ENCODE measurements at places on chromosomes 4 and X.

DNA sequence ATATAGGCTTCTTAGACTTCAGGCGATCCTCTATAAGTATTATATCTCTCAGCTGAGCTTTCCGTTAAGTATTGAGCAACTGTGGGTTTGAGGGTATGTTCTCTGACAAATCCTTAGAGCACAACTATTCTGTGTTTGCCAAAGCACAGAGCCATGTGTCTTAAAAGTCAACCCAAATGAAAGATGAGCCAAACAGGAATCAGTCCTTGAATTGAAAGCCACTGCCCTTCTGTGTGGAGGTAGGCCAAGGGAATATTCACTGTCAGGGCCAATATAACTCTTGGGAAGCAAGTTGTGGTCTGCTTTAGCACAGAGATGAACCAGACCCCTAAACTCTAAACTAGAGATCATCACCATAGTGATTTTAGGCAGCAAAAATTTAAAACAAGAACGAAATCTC lies 164.0 kb downstream of the STAG2 start:
- DNase-seq = no peak

GRCh38 chrX:48520976-48521352 lies 644 bp upstream of the EBP start:
- peak; percentile 43 for DNase-seq

DNA sequence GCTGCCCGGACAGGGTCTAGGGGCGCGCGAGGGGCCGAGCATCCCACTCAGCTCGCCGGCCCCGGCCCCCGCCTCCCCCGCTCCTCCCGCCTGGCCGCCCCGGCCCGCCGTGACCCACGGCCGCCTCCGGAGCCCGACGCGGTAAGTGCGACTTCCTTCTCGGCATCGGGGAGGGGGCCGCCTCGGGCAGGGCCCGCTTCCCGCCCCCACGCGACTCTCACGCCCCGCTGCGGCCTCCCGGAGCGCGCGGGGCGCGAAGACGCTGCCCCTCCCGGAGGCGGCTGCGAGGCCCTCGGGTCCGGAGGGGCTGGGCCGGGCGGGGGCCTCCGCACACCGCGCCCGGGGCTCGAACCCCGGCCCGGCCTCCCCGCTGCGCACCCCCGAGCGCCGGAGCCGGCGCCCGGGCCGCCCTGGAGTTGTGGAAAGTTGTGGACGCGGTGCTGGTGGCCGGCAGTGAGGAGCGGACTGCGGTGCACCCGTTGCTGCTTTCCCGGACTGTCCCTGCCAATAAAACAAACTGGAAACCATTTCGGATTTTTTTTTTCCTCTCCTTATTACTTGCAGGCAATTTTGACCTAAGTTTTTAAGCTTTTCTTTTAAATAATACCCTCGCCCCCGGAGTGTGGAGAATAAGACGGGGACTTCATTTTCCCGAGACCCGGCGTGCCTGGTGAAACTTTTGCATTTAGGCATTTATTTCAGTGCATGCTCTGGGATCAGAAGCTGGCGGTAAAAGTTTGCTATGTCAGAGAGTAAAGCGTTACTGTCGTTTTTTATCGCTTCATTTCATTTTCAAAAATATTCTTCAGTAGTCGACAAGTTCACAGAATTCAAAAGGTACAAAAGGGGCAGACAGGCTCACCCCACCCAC lies 13.0 kb upstream of the TMEM156 start:
- no peak for DNase-seq

- DNase-seq = no peak
These were observed 92.1 kb downstream of the SHROOM4 start for GRCh38 chrX:50721764-50722521.

GRCh38 chr4:158810487-158811215 lies 41.8 kb downstream of the FNIP2 start:
- no peak for DNase-seq

GRCh38 chr4:67456577-67457196 lies 88.6 kb downstream of the CENPC start:
- DNase-seq = no peak

DNA sequence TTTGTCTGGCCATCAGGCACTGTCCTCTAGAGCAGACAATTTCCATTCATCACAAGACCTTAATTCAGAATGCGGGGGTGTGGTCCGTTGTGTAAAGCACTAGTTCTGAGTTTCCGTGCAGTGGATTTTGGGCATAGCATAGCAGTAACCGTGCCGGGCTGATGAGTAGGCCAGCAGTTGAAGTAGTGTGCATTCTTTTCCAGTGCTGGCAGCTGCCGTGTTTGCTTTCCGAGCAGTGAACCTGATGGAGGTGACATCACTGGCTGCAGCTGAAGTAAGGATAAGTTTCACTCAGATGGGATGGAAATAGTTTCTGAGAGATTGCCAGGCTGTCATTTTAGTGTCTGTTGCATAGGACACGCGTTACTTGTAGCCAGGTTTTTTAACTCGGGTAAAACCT lies 107.0 kb upstream of the STIM2 start:
- DNase-seq = no peak

DNA sequence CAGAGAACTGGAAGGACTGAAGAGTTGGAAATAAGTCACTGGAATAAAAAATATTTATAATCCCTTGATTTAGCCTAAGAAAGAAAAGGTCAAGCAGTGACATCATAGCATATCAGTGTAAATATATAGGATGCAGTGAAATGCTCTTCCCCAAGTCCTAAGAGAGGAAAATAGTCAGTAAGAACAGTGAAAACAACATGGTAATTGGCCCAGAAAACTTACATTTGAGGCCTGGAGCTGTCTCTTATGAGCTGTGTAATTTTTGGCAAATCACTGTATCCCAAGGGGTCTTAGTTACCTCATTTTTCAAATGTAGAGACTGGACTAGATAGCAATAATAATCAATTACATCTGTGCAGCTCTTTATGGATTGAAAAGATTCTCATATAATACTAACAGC lies 255.7 kb upstream of the AR start:
- no peak for DNase-seq

GRCh38 chr4:16875487-16875886 lies 23.0 kb downstream of the LDB2 start:
- no peak for DNase-seq

DNA sequence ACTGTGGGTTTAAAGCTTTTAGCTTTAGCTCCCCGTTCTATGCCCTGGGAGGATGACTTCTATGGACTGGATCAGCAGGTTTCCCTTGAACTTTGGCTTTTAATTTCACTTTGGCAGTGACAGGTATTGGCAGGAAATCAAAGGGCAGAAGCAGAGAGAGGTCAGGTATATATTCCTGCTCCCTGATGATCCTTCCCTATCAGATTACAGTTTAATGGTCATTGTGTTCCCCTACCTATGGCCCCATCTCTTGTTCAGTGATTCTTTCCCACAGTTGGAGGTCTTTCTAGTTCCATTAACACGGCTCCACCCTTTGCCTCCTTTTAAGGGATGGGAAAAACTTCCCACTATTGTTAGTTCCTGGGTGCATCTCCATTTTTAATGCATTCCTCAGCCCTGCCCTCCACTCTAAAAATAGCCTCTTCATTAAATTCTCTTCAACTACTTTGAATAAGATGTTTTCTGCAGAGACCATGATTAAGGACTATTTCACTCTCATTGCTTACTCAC lies 107.8 kb upstream of the TMEM47 start:
- no peak for DNase-seq

DNA sequence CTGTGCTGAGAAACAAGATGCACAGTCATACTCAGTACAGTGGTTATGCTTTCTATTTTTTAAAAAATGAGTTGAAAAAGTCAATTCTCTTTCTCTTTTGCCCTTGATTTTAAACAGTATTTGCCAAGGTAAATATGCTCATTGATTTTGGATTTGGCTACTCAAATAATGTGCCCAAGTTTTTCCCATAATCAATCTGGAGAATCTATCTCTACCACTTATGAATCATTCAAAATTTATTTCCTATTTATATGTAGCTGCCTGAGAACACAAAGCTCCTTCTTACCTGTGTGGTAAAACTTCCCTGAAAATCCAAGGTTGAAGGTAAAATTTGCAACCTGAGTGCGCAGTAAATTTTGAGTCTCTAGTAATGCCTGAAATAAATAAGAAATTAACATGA lies 136.5 kb downstream of the NDST4 start:
- DNase-seq = no peak

GRCh38 chr4:79598801-79599200 lies 190.8 kb upstream of the GK2 start:
- no peak for DNase-seq

- no peak for DNase-seq
These were observed 133.2 kb upstream of the RPS6KA3 start for GRCh38 chrX:20399728-20400414.

DNA sequence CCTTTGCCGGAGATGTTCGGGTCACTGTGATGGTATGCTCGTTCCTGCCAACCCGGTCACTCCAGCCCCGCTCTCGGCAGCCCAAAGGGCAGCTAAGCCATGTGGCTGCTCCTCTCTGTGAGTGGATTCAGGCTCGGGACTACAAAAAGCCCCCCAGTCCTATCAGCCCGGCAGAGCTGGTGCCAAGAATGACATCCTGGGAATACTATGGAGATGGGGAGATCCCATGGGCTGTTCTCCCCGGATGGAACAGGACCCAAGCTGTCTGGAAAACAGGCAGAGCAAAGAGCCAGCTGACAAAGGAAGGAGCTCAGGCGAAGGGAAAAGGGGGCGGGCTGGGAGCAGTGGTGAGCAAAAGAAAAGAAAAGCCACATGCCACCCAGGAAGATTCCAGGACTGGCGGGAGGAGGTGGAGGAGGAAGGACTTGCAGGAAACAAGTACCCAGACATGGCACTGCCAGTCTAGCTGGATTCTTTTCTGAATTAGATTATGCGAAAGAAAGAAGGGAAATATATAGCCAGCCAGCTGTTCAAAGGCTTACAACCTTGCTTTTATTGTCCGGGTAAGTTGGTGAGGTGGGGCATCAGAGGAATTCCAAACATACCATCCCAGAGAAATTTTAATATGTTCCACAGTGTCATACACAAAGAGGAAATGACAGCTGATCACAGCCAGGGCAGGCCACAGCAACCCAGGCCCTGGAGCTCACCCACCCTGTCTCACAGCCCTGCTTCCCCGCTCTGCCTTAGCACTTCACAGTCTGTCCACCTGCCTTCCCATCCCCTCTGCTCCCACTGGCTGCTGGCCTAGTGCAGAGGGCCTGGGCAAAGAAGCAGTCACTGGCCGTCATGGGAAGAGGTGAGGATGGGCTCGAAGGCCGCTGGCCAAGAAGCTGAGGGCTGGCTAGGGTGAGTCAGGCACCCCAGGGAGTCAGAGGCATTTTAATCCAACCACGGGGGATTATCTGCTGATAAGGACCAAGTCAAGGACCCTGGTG lies 3.4 kb downstream of the NDP start:
- no peak for DNase-seq

DNA sequence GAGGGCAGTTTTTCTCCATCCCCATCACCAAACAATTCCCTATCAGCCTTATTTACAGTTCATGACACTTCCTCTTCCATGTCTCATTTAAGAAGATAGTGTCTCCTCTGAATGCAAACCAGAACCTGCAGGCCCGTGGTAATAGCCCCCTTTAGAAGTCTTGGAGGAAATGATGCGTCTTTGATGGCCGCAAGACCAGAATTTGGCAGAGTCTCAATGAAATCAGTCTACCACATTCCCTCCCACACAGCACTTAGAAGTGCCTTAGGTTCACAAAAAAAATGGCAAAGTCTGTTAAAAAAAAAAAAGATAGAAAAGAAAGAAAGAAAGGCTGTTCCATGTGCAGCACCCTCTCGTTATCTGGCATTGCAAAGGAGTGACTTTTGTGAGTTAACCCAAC lies 2.1 kb upstream of the KDR start:
- DNase-seq = no peak

DNA sequence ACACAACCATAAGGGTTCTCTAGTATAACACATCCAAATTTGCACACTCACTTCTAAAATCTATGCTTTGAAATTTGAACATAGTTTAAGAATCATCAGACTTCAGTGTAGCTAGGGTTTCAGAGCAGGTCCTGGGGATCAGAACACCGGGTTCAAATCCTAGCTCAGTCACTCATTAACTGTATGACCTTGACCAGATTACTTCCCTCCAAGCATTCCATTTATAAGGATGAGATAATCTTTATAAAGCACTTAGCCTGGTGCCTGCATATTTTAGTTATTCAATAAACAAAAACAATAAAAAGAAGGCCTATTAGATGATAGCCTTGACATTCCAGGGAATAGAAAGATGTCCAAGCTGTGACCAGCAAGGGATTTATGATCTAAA lies 4.8 kb upstream of the STBD1 start:
- DNase-seq = no peak

DNA sequence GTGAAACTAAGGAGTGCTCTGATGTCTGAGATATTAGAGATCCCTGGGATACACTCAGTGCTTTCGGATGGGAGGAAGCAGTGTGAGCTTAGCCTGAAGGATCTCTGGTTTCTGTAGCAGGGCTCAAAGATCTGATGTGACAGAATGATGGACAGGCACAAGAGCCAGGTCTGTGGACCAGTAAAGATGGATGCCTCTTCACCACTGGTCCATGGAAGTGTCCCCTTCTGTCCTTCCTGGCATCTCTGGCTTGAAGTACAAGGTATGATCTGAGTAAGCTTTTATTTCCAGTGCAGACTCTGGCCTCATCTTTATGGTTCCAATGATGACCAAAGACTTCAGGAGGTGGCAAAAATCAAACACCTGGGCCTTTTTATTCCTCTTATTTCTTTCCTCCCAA lies 88.1 kb downstream of the TBC1D9 start:
- no peak for DNase-seq

- DNase-seq = no peak
These were observed 207.5 kb downstream of the CHRDL1 start for GRCh38 chrX:110588164-110588563.

GRCh38 chrX:9665113-9665512 lies 100.5 kb downstream of the GPR143 start:
- DNase-seq = no peak

DNA sequence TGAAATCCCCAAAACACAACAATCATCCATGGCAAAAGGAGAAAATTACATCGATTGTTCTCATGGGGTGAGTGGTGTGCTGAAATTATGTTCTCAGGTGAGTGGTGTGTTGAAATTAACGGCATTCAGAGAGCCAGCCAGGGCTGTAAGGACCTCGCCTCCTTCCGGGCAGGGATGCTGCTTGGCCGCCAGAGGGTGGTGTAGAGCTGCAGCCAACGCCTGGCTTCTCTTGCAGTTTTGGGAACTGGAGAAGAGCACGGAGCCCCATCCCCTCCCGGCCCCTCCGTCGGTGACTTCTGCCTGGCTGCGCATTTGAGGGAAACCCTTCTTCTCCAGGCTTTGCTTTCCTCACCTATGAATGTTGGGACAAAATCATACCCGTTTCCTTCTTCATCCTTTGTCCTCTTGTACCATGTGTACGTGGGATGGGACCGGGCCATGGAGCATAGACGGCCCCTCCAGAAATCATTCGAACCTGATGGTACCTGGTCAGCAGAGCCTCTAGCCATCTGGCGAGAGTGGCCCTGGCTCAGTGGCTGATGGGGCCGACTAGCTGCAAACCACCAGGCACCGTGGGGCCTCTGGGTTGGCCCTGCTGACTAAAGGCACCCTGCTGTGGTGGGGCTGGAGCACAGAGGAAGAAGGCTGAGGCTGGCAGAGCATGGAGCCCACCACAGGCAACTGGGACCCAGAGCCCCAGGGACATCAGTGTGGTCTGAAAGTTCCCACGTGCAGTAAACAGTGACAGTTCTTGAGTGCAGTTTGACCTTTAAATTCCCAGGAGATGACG lies 28.4 kb downstream of the TRMT44 start:
- peak; percentile 75 for DNase-seq

- DNase-seq = no peak
These were observed 490.4 kb downstream of the CENPC start for GRCh38 chr4:67054896-67055295.

All from GM12865 (cell line).